ENCODE measurements at places on chromosomes 11 and 22.

DNA sequence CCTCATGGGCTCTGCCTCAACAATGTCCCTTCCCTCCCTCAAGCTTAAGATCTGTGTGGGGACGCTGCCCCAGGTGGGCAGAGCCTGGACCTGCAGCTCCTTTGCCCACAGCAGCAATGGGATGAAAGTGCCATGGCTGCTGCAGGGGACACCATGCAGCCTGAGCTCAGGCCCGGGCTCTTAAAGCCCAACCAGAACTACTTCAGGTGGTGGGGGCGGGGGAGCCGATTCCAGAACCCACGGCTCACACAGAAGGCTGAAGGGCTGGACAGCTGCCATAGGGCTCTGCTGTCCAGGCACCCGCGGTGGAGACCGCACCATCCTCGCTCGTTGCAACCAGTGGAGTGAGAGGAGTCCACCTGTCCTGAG, 12.5 kb downstream of the CHID1 start:
- peak; percentile 63 for DNase-seq

GRCh38 chr22:31140746-31141145, 438 bp upstream of the PLA2G3 start:
- no peak for DNase-seq

DNA sequence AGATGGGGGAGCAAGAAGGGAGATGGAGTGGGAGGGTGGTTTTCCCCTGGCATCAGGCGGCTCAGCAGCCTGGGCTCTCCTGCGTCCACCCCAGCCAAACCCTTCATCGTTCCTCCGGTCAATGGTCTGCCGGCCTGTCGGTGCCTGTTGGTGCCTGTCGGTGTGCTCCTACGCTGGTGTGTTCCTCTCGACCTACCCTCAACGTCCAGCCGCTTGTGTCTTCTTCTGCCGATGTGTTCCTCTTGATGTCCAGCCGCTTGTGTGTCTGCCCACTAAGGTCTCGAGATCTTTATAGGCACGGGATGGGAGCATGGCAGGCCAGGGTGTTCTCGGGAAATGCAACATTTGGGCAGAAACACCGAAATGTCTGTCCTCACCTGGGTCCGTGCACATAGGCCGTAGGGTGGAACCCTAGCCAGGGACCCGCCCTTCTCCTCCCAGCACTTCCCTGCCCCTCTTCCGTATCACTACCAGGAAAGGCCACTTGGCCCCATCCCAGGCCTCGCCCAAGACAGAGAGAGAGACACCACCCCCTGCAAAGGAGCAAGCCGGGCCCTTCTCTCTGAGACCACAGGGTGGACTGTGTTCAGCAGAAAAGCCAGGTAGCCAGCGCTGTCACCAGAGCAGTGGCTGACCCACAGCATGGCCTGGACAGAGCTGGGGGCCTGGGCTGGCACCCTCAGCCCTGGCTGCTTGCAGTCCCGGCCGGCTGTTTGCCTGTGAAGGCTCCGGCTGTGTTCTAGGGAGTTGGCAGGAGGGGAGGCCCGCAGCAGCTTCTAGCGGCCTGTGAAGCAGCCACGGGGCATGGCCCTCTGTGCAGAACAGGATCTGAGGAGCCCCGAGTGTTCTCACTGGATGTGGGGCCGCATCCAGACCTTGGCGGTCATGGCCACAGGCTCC, 61.6 kb upstream of the KCNQ1OT1 start:
- DNase-seq, result no peak

- peak; percentile 33 for DNase-seq
Observed at GRCh38 chr11:9461063-9461759, 399 bp downstream of the ZNF143 start.
